Panc1 (cell line): ENCODE measurements at places on chromosomes 2 and 18.

DNA sequence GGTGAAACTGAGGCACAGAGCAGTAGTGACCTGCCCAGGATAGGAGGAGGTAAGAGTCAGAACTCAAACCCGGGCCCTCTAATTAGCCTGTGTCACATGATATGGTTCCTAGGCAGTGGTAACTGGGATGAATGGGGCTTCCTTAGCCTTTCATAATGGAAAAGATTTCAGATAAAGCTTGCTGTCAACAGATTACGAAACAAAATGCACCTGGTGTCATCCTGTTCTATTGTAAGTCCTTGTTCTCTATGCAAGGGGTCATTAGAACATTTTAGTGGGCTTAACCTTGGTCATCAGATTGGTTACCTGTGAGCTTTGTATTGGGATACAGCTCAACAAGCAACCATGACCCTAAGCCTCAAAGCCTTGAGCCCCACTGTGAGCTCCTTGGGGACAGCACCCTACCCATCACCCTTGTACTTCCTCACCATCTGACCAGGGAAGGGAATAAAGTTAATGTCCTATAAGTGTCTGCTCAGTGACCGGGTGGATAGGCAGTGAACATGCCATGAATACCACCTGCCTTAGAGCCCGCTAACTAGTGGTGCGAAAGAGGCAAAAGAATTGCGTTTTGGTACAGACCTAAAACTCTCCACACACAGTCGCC is 70.3 kb upstream of the RMDN2 start:
- no peak for DNase-seq

GRCh38 chr2:182266909-182267308 is 159.9 kb downstream of the PDE1A start:
- DNase-seq: no peak

DNA sequence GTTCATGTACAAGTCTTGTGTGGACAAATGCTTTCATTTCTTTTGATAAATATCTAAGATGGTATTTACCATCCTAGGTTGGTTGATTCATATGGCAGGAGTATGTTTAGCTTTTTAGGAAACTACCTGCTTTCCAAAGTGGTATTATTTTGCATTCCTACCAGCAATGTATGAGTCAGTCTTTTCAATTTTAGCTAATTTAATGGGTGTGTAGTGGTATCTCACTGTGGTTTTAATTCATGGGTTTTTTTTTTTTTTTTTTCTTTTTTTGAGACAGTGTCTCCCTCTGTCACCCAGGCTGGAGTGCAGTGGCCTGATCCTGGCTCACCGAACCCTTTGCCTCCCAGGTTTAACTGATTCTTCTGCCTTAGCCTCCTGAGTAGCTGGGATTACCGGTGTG is 4.2 kb downstream of the ZNF512 start:
- DNase-seq: no peak

DNA sequence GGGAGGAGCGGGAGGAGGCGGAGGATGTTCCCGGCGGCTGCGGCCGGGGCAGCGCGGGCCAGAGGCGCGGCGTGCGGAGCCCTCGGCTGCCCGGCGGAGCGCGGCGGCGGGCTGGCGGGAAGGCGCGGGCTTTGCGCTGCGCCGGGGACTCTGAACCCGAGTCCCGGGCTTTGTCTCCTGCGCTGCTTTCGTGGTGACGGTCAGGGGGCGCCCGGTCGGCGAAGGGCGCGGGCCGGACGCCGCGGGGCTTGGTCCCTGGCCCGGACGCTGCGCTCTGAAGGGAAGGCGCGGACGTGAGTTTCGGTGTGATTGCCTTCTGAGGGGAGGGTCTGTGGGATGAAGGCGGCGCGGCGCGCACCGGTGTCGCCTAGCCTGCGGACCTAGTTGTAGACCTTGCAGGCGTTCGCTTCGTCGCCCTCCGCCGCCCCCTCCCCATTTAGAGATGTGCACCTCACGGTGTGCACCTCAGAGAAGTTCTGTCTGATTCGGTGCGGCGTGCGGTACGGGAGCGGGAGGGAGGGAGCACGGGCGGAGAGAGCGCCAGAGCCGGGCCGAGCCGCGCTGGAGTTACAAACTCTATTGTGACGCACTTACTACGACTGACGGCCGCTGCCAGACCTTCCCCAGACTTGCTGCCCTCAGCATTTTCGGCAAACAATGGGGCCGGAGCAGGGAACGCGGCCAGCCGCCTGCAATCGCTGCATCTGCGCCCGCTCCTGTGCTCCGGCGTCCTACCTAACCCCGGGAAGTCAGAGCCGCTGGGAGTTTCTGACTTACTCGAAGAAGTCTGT is 2.1 kb downstream of the BCL2L11 start:
- DNase-seq: no peak

GRCh38 chr18:31840499-31840898 is 79.8 kb upstream of the SLC25A52 start:
- no peak for DNase-seq

DNA sequence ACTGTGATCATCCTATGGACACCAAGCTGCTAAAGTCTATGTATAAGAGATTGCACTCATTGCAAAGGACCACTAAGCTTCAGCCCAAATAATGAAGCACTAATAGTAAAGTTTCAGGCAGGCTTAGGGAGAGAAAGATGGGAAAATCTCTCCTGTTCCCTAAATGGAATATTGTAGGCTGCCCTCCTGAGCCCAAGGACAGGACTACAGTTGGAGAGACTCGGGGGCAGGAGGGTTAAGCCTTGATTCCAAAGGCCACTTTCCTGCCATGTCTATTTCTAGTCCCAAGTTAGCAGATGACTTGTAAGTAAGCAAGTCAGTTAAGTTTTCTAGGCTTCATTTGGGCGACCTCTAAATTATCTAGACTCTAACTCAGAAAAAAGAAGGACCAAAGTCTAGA is 9.0 kb downstream of the TMEM247 start:
- no peak for DNase-seq

GRCh38 chr18:13276530-13277520 is 58.3 kb downstream of the LDLRAD4 start:
- no peak for DNase-seq

DNA sequence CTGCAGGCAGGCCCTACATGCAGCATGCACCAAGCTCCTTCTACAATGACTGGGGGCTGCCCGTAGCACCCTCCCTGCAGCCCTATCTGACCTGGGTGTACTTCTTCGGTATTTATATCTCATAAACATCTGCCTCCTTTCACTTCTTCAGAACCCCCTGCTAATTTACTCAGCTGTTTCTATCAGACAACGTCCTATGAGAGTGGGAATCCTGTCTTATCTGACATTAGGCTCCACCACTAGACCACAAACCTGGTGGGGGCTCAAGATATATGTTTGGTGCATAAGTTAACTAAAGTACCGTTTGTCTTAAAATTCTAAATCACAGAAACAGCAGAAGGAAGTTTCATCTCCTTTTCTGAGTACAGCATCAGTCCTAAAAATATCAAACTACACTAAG is 10.6 kb downstream of the HSBP1L1 start:
- no peak for DNase-seq
